Stimulated activated CD4-positive, alpha-beta T cell treated with anti-CD3 and anti-CD28 coated beads, Interleukin-12 subunit alpha, Interleukin-12 subunit beta, amount 100 ng/mL, for 24 hours (primary cell): ENCODE measurements at places on chromosomes 3 and 15.

DNA sequence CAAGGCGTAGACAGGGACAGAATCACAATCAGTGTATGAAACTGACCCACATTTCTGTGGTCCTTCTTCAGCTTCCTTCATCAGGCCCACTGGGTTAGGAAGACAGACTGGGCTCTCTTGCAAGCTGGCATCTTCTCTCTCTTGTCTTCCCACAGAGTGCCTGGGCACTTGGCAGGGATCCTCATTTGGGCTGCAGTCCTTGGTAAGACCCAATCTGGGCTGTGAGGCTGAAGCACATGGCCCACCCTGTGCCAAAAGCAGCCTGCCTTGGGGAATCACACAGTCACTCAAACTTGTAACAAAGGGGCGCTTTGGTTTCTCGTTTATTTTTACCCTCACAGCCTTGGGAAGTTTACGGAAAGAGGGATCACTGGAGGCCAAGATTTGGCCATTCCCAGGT lies 8.2 kb upstream of the EPHB3 start:
- no peak for DNase-seq

DNA sequence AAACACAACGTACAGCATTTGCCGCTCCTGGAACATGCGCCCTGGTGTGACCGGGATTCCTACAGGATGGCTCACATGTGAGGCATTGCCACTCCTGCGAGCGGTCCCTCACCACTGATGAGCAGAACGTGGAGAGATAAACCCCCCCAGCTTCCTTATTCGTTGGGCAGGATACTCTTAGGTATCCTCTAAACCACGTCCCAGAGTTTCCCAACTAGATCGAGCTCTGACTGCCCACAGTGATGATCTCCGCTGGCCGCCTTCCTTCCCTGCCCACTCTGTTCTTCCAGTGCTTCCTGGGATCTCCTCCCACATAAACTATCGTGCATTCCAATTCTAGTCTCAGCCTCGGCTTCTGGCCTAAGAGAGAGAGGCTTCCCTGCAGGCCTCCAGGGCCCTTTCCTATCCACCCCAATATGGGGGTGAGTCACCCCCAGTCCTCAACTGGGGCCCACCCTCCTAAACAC lies 91.8 kb downstream of the TOP2B start:
- no peak for DNase-seq

GRCh38 chr3:3069723-3070122 lies 40.5 kb downstream of the IL5RA start:
- DNase-seq = no peak

DNA sequence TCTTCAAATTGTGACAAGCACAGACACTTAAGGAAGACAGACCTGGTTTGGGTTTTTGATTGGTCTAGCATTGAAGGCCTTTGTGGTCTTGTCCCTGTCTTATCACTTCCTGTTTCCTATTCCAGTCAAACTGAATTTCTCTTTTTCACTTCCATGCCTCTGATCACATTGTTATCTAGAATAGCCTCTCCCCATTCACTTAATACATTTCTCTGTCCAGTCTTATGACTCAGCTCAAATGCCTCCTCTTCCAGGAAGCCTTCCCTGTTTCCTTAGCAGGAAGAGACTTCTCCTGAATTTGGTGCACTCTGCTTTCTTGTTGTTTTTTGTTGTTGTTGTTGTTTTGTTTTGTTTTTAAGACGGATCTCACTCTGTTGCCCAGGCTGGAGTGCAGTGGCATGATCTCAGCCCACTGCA lies 45.5 kb downstream of the LIMD1 start:
- no peak for DNase-seq

GRCh38 chr3:63116922-63117321 lies 161.2 kb upstream of the SYNPR start:
- no peak for DNase-seq

- no peak for DNase-seq
Measured at GRCh38 chr3:64422932-64423331, 197.7 kb upstream of the PRICKLE2 start.

DNA sequence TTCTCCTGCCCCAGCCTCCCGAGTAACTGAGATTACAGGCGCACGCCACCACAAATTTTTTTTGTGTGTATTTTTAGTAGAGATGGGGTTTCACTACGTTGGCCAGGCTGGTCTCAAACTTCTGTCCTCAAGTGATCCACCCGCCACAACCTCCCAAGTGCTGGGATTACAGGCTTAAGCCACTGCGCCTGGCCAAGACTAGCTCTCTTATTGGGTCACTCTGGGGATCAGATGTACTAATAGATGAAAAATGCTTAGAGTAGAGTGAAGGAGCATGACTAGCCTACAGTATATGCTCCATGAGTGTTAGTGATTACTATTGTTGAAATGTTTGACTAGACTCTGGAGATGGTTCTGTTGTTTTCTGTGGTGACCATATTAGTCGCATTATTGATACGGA lies 21.8 kb downstream of the RARB start:
- DNase-seq = no peak

- DNase-seq = no peak
Measured at GRCh38 chr3:184568924-184569829, 7.6 kb downstream of the EPHB3 start.

DNA sequence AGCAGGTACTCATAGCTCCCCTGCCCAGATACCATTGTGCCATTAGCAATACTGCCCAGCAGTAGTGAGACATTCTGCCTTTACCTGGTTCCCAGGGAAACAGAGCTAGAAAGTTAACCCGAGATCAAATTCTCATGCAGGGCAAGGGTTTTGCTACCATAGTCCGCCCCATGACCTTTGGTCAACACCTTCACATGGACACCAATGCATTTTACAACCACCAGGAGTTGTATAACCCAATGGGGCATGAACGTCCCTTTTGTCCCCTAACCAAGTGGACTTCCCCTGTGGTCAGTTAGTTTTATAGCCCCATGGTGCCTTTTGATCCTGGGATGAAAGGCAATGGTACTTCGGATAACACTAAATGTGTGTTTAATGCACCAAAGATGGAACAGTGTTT lies 151.7 kb upstream of the IQSEC1 start:
- no peak for DNase-seq
